ENCODE measurements at places on chromosomes 5 and 9.

DNA sequence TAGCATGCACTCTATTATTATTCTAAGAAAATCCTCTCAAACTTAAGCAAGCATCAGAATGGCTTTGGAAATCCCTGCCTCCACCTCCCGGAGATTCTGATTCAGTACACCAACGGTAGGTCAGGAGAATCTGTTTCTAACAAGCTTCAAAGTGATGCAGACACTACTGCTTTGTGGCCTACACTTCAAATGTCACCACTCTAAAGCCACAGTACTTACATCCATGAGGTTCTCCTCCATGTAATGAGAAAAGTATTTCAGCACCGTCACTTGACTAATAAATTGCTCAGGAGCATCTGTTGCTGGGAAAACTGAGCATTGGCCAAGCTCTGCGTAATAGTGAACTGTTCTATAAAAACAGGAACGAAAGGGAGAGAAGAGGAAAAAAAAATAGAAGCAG is 4.8 kb downstream of the PLK2 start:
- no peak for DNase-seq

DNA sequence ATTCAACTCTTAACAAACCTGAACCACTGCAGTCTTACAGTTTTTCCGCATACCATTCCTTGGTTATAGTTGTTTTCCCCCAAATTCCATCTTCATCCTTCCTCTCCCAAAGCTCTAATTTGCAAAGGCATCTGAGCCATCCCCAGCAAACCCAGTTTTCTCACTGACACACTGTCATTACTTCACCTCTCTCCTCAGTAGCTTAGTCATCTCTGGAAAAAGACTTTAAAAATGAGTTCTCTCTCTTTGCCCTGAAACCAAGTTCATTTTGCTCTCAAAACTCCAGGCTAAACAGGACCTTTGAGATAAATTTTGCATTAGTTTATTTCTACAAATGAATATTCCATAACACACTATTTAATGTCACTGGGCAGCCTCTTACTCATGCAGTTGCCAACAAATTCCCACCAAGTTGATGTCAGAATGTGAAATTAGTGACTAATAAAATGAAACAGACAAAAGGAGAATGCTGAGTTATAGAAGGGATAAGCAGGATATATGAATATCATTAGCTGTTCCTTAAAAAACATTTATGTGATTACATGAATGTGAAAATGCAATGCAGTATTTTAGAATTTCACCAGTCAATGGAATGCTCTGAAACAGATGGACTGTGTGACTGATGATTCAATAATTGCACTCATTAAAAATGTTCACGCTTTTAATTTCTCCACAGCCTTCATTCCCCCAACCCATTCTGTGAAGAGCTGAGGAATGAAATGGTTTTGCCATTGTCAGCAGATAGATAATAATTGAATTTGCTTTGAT is 107.4 kb upstream of the DMAC1 start:
- DNase-seq: no peak

- DNase-seq: no peak
These were observed 13.7 kb upstream of the STOM start for GRCh38 chr9:121383715-121384114.

GRCh38 chr5:93793159-93793781 is 51.9 kb upstream of the POU5F2 start:
- no peak for DNase-seq

GRCh38 chr5:139637438-139638089 is 10.6 kb upstream of the CXXC5 start:
- peak; percentile 75 for DNase-seq

DNA sequence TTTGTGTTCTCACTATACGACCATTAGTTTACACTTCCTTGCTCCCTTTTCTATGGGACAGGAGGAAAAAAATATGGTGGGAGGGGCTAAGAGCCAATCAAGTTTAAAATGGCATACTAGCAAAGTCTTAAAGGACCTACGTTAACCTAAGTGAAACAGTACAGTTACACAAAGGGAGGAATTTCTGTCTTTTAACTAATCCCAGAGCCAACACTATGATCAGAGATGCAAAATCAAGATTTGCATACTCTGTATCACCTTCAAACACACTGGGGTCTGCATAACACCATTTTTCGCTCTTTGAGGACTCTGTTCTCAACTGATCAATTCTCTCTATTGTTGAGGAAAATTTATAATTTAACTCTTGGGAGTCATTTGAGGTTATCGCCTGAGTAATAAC is 49.8 kb downstream of the ALDH1A1 start:
- no peak for DNase-seq

GRCh38 chr5:128522336-128522735 is 15.7 kb downstream of the FBN2 start:
- no peak for DNase-seq

GRCh38 chr5:93600409-93601070 is 17.5 kb downstream of the NR2F1 start:
- no peak for DNase-seq

GRCh38 chr9:109538346-109538745 is 40.2 kb upstream of the PTPN3 start:
- no peak for DNase-seq

GRCh38 chr9:93665128-93665636 is 88.8 kb downstream of the PHF2 start:
- DNase-seq: no peak

GRCh38 chr9:34437006-34437925 is 21.1 kb downstream of the FAM219A start:
- DNase-seq: peak; percentile 29

DNA sequence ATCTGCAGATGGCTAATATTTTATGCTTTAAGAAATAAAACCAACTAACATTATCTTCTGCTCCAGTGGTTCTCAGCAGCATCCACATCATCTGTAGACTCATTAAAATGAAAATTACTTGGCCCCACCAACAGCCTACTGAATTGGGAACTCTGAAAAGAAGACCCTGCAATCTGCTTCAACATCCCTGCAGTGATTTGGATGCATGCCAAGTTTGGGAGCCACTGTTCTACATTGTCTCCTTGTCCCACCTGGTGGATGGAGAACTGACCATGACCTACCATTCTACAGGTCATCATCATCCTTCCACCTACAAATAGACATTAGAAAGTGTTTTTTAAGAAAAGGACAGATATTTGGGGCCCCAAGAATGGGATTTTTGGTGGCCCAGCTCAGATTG is 71.1 kb downstream of the ACER2 start:
- DNase-seq: no peak

DNA sequence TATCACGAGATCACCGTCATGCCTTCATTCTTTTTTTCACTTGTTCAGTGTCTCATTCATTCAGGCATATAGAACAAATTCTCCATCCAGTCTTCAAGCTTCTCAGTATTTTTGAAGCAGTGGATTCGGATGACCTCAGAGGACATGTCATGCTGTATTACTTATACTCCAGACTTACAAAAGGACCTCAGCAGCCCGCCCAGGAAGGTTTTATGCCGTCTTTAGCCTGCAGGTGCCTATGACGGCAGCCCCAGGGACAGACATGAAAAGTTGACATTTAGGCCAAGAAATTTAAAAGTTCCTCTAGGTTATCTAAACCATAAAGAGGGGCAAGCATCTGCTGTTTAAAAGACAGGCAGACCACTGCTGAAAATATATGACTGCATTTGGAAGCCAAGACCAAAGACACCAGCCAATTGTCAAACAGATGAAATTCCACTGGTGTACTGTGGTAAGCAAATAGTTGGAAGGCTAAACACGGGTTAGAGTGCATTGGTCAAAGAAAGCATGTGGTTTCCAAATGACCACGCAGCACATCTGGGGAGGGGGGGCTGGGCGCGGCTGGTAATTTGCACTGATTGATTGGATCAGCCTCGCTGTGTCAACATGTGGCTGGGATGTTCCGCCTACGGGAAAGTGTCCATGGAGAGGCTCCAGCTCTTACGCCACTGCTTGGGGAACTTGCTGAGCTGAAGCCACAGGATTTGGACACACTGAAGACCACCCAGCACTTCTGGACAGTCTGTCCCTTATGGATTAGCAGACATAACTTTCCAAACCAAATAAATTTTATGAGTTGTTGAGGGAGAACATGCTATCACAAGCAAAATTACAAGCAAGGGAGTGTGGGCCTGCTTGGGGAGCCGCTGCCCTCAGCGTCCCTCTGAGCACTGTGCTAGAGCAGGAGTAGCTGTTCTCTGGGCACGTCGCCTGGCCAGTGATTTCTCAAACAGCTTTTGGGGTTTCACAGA is 173.6 kb downstream of the FANCC start:
- DNase-seq: no peak

GRCh38 chr9:13061390-13061789 is 218.1 kb downstream of the MPDZ start:
- no peak for DNase-seq

DNA sequence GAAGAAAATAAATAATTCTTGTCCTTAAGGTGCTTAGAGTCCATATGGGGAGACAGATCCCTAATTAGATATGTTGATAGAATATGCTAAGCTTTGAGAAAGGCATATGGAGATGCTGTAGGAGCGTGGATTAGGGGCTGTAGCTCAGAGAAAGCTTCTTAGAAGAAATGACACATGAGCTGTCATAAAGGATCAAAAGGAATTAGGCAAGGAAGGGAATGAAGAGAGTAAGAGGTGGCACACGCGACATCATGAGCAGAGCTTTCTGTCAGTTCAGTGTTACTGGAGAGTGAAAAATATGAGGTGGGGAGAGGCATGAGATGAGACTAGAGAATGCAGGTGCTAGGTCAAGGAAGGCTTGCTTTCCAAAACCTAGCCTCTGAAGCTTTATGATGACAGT is 118.6 kb downstream of the KIAA0825 start:
- DNase-seq: no peak

- no peak for DNase-seq
These were observed 56.2 kb upstream of the MAMDC2 start for GRCh38 chr9:69987457-69987856.

- no peak for DNase-seq
These were observed 123.7 kb downstream of the SNCAIP start for GRCh38 chr5:122435761-122436160.

DNA sequence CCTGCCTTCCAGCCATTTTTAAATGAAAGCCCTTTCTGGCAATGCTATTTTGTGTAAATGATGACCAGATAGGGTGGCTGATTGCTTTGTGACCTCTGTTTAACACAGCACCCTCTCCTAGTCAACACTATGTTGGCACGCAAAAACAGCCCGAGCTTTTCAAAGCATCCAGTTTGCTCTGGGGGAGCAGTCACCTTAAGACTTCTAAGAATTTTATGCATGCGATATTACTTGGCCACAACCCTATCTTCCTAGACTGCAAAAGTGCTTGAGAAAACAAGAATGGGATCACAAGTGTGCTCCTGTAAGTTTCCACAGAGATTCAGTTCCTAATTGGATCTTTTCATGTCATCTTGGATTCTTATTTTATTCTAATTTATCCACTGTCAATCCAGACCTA is 294.1 kb downstream of the ATPSCKMT start:
- DNase-seq: no peak

DNA sequence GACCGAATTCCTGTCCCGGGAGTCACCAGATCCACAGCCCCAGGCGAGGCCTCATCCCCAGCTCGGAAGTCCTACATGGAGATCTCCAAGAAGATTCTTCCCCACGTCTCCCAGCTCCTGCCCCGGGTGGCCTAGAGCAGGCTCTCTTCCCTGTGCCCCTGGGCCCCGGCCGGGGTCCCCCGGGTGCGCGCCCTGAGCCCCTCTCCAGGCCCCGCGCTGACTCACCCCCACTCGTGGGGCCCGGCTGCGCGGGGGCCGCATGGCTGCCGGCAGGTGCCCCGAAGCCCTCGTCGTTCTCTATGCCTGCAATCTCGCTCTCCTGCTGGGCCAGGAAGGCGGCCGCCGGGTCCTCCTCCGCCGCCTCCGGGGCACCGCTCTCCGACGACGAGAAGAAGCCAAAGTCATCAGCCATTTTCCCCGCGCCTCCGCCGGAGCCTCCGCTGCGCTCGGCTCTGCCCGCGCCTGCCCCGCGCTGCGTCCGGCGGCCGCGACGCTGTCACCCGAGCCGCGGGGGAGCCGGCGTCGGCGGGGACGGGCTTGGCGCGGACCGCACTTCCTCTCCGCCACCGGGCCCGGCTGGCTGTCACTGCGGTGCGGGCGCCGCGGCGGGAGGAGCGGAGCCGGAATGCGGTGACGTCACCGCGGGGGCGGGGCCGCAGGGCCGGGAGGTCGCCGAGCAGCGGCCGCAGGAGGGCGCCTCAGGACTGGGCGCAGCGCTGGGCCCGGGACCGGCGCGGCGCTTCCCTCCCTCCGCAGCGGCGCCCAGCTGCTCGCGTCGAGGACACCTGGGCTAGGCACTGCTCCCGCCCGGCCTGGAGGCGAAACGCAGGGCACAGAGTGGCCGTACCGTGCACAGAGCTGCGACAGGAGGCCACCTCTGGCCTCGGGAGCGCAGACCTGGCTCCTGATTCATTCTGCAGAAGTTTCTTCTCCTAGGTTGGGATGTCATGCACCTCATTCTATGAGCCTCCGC is at the start of gene CLTB:
CLTB (minus strand) TSS at position 588 of the 973 bp plus-strand sequence; CDS start at position 412, 176 bp downstream.
- peak; percentile 72 for DNase-seq

Measured in neural crest cell (in vitro differentiated cells).